ENCODE measurements at places on chromosomes 11 and 22.

GRCh38 chr22:17597217-17597616 lies 31.3 kb downstream of the ATP6V1E1 start:
- no peak for DNase-seq

DNA sequence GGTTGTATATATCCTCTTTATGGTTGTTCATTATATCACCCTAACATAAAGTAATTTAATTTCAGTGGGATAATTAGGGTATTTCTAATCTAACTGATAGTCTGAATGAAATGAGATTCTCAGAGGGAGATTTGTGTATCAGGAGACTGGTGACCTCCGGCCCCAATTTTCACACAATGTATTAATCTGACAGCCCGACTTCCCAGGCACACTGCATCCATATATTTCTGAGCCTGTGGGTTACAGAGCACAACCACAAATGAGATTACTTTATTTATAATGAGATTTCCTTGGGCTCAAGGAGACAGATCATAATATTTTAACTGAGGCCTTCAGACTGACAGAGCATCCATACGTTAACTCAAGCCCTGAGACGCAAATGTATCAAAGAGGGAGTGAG lies 125.9 kb downstream of the RCN1 start:
- no peak for DNase-seq

- DNase-seq: no peak
Measured at GRCh38 chr22:21861851-21862250, 5.6 kb downstream of the MAPK1 start.

DNA sequence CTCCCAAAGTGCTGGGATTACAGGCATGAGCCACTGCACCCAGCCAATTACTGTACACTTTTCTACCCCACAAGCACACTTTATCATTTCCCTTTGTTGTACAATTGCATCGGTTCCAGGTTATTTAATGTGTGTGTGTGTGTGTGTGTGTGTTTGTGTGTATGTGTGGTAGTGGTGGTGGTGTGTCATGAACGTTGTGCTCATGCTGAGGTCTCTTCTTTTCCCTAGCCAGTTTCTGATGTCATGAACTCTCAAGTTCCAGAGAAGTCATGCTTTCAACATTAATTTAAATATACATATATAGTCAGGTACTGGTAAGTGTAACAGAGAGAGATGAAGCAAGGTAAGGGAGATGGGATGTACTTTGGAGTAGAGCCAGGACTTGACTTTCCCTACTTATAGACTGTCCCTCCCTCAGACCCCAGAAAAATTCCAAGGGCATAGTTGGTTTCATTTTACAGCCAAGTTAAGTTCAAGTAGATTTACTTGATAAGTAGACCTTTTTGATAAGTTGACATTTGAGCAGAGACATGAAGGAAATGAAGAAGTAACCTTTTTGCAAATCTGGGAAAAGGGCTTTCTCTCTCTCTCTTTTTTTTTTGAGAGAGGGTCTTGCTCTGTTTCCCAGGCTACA lies 42.7 kb downstream of the WEE1 start:
- no peak for DNase-seq

- DNase-seq: no peak
Measured at GRCh38 chr11:19353287-19353850, 112.6 kb upstream of the E2F8 start.
